ENCODE measurements at places on chromosomes 16 and 17.

DNA sequence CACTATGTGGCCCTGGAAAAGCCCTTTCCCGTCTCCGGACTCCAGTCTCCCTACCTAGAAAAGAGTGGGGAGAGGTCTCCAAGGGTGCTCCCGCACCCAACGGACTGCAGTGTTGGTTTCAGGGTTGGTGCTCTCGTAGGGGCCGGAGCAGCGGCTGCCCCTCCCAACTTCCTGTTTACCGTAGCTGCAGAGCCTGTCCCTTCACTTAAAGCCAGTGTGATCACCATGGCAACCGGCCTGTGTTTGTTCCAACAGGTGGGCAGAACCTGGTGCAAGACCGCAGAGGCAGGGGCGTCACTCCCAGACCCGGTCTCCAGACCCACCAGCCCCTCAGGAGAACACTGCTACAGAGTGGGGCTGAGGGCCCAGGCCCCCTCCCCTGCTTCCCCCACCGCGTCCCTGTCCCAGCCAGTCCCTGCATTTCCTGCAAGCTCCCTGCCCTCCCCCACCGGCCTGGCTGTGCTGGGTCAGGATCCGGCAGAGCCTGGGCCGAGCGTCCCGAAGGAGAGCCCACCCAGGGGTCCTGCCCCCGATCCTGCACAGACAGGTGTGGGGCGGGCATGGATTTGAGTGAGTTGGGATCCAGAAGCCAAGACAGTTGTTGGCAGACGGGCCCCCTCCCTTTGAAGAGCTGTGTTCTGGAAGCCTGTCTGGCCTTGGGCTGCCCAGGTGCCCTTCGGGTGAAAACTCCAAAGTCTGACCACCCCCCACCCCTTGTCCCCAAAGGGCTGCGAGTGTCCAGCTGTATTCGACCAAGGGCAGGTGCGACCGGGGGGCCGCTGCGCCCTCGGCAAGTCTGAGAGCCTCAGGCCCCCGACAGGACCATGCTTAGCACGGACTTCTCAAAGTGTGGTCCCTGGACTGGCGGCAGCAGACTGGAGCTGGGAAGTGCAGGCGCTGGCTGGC lies 1.5 kb upstream of the BAIAP3 start:
- no peak for DNase-seq

- DNase-seq: no peak
Measured at GRCh38 chr17:7885367-7886226, 3.0 kb upstream of the CHD3 start.

- DNase-seq: no peak
Measured at GRCh38 chr17:42843358-42843934, 934 bp upstream of the AOC2 start.

DNA sequence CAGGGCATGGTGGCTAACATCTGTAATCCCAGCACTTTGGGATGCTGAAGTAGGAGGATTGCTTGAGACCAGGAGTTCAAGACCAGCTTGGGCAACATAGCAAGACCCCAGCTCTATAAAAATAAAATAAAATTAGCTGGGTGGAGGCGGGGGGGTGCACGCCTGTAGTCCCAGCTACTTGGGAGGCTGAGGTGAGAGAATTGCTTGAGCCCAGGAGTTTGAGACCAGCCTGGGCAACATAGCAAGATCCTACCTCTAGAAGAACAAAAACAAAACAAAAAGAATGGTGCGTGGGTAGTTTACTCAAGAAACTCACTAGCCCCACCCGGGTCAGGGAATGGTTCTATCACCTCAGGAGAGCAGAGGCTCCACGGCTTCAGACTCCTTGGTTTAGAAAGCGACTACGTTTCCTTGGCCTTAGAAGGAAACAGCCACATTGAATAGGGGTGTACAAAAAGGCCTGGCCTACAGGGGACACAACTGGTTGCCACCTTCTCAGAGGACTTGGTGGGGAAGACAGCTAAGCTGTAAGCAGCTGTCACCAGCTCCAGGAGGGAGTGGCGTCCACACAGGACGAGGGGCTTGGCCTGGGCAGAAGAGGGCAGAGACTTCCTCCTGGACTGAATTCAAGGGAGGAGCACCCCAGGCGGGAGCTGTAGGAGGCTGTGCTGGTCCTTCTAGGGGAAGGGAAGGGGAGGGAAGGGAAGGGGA lies 716 bp downstream of the TK1 start:
- no peak for DNase-seq

DNA sequence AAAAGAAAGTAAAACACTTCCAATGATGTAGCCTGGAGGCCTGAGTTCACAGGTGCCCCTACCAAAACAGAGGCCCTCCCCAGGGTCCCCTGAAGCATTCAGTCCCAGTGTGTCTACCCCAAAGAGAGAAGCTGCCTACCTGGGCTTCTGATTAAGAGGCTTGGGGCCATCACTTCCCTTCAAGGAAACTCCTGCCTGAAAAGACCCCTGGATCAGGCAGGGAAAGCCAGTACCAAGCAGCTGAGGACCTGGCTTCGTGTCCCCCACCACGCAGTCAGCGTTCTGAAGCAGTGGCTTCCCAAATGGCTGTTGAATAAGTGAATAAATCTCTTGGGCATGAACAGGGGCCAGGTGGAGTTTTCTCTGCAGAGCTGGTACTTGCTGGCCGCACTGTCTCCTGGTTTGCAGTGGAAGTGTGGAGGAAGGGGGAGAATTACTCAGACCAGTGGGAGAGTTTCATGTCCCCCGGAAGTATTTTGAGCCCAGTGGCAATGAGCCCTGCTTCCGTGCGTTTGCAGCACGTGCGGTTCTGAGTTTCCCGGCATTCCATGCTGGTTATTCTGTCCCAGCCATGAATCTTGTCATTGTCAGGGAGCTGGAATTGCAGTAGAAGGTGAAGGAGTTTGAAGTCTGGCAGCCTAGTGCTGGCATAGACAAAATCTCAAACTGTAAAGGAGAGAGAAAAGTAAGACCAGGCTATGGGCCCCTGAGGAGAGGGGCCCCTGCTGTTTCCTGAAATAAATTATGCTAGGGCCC lies 27.0 kb downstream of the RMI2 start:
- no peak for DNase-seq

GRCh38 chr17:17560975-17561374 lies 30.5 kb downstream of the PEMT start:
- no peak for DNase-seq

DNA sequence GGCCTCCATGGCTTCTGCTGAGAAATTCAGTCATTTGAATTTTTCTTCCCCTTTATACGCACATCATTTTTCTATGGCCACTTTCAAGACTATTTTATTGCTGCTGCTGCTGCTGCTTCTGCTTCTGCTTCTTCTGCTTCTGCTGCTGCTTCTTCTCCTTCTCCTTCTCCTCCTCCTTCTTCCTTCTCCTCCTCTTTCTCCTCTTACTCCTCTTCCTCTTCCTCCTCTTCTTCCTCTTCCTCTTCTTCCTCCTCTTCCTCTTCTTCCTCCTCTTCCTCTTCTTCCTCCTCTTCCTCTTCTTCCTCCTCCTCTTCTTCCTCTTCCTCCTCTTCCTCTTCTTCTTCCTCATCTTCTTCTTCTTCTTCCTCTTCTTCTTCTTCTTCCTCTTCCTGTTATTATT lies 22.4 kb downstream of the CPD start:
- no peak for DNase-seq

DNA sequence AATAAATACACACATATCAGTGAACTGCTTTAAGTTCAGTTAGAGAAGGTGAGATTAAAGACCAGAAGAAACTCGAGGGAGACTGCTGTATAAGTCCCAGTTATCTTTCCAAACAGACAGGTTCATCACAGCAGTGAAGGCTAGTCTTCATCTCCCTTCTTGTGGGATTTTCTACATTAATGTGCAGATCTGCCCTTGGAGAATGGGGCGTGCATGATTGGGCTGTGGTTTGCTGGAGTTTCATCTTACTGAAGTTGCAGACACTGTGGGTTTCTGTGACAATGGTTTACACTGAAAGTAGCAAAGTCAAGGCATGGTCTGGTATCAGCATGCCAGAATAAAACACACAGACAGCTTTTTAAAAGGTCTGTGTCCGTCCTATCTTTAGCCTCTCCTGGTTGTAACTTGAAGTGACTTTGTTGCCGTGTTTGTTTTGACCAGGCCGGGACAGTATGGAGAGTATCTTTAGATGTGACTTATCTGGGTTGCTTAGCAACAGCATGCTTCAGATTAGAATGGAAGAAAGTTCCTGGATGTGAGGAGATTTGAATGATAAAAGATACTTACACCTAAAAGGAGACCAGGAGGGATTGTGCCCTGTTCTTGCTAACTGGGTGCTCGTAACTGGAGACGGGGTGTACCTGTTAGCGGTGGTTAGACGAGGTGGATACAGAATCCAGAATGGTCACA lies 16.1 kb downstream of the NAA60 start:
- DNase-seq: no peak

Data from esophagus squamous epithelium (tissue), 5 donors.